ENCODE measurements at places on chromosomes 2 and 18.
A peak's percentile ranks its signal among the peaks of the same experiment; 100 is the strongest.

- H3K27ac ChIP-seq, result no peak overlapping the region
- no peaks in the 10 kb centered on the region for H3K27me3 ChIP-seq
- no peak overlapping the region for H3K4me3 ChIP-seq
- DNase-seq, result no peak
Observed at GRCh38 chr2:3442185-3442584, 62.7 kb downstream of the TRAPPC12 start.

DNA sequence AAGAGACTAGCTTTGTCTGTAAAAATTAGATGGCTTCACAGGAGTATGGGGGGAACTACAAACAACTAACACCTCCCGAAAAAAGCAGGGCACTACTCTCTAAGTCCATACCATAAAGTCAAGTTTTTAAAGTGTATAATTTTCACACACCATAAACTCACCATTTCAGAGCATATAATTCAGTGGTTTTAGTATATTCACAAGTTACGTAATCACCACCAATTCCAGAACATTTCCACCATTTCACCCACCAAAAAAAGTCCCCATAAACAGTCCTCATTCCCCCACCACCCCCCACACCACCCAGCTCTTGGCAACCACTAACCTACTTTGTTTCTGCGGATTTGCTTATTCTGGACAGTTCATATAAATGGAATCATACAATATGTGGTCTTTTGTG lies 33.8 kb downstream of the CFAP36 start:
- no peak for DNase-seq
- H3K36me3 ChIP-seq, result peaks cover 45% of the 10 kb centered on the region
- no peak overlapping the region for H3K4me3 ChIP-seq
- no peak overlapping the region for H3K27ac ChIP-seq

- DNase-seq, result no peak
- H3K27me3 ChIP-seq, result peaks cover 16% of the 10 kb centered on the region
- H3K4me1 ChIP-seq, result no peaks in the 10 kb centered on the region
- H3K4me3 ChIP-seq, result no peak overlapping the region
- H3K27ac ChIP-seq, result no peak overlapping the region
Observed at GRCh38 chr18:21463718-21464117, 136.8 kb downstream of the ESCO1 start.

DNA sequence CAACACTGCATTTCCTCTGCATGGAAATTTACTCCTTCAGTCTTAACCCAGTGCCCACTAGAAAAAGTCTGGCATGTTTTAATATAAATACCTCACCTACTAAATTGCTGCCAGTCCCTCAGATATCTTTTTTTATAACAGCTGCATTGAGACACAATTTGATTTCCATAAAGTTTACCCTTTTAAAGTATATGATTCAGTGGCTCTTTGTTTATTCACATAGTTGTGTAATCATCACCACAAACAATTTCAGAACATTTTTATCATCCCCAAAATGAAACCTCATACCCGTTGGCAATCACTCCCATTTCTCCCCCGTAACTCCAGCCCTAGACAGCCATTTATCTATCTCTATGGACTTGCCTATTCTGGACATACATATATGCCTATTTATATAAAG lies 17.0 kb upstream of the FRZB start:
- no peak for DNase-seq
- no peaks in the 10 kb centered on the region for H3K27me3 ChIP-seq
- no peak overlapping the region for H3K27ac ChIP-seq

GRCh38 chr2:174668075-174668474 lies 70.5 kb upstream of the WIPF1 start:
- peaks cover 40% of the 10 kb centered on the region for H3K4me1 ChIP-seq
- no peak for DNase-seq
- H3K36me3 ChIP-seq, result peaks cover 15% of the 10 kb centered on the region
- H3K27me3 ChIP-seq, result no peaks in the 10 kb centered on the region
- no peak overlapping the region for H3K27ac ChIP-seq
- H3K4me3 ChIP-seq, result no peak overlapping the region

DNA sequence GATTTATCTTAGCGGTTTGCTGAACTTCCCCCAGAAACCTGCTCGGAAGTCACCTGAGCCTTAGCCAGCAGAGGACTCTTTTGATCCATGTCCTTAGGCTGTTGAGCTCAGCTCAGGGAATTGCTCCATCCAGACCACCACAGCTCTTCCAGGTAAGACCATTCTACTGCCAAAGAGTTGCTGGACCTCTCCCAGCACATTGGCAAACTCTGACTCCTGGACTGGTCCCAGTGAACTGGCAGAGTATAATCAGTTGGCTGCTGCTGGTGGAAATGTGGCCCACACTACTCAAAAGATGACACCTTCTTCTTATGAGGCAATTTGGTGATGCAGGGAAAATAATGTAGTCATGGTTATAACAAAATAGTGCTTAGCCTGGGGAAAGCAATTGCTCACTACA lies 308.8 kb upstream of the FIGN start:
- H3K27me3 ChIP-seq, result no peaks in the 10 kb centered on the region
- no peaks in the 10 kb centered on the region for H3K4me1 ChIP-seq
- H3K4me3 ChIP-seq, result no peak overlapping the region
- H3K36me3 ChIP-seq, result no peaks in the 10 kb centered on the region
- DNase-seq, result no peak
- no peak overlapping the region for H3K27ac ChIP-seq

DNA sequence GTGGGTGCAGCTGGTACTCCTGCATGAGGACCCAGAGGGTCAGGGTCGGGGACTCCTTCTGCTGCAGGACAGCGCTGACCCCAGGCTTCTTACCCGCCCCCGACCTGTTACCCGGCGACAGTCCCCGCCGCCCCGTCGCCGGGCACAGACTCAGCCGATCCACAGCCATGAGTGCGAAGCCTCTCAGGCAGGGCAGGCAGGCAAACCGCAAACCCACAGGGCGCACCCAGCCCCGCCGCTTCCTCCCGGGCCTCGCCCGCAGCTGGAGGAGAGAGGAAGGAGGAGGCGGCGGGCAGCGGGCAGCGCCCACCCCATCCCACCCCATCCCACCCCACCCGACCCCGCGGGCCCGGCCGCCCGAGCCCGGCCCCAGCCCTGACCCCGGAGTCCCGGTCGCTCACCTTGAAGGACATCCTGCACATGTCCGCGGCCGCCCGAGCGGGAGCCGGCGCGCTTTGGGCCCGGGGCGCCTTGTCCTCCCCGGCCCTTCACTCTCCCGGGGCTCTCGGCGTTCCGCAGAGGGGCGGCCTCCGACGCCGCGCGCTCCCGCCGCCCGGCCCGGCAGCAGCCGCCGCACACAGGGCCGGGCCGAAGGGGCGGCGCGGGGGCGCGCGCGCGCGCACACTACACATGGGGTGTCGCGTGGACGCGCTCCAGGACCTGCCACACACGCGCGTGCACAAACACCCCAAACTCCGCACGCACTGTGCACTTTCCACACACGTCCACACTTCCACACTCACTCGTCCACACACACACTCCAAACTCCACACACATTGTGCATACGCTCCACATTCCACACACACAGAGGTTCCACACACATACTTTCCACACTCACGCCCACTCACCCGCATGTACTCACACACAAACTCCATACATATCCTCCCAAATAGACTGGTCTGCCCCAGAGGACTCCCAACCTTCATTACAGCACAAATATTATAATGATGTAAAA lies at the start of gene ANKRD29:
ANKRD29 (minus strand) TSS at position 603 of the 955 bp plus-strand sequence; CDS start at position 422, 181 bp downstream.
- peak within 1 kb of the TSS; percentile 87 for H3K27ac ChIP-seq
- H3K36me3 ChIP-seq, result peaks cover 2% of the 10 kb centered on the region
- peaks cover 16% of the 10 kb centered on the region for H3K4me1 ChIP-seq
- H3K4me3 ChIP-seq, result peak within 1 kb of the TSS; percentile 81
- peaks cover 46% of the 10 kb centered on the region for H3K27me3 ChIP-seq

- no peak for DNase-seq
- no peak overlapping the region for H3K27ac ChIP-seq
- H3K4me3 ChIP-seq, result no peak overlapping the region
Observed at GRCh38 chr18:54947091-54947490, 12.2 kb downstream of the CCDC68 start.

GRCh38 chr18:6257950-6258349 lies 156.8 kb downstream of the L3MBTL4 start:
- H3K27ac ChIP-seq, result no peak overlapping the region
- peaks cover 8% of the 10 kb centered on the region for H3K36me3 ChIP-seq
- DNase-seq, result no peak
- H3K27me3 ChIP-seq, result no peaks in the 10 kb centered on the region
- peaks cover 5% of the 10 kb centered on the region for H3K4me1 ChIP-seq

DNA sequence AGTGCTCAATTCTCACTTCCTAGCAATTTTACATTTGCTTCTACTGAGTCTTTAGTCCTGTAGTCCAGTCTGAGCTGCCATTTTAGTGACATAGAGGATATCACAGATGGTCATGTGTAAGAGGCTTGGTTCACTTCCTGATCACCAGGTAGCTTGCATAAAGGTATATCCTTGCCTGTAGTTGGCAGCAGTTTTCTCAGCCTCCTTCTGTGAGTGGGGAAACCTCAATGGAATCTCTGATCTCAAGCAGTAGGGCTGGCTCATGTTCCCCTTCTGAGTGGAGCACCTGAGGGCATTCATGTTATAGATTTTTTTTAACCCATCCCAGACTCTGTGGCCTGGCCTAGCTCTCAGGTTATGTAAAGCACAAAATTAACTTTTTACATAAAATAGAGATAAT lies 278.4 kb downstream of the RDH14 start:
- no peak overlapping the region for H3K4me3 ChIP-seq
- no peak overlapping the region for H3K27ac ChIP-seq
- peaks cover 2% of the 10 kb centered on the region for H3K27me3 ChIP-seq
- H3K4me1 ChIP-seq, result no peaks in the 10 kb centered on the region
- no peak for DNase-seq

GRCh38 chr2:195162918-195163317 lies 494.1 kb upstream of the SLC39A10 start:
- no peaks in the 10 kb centered on the region for H3K36me3 ChIP-seq
- no peak overlapping the region for H3K4me3 ChIP-seq
- DNase-seq, result no peak
- no peaks in the 10 kb centered on the region for H3K4me1 ChIP-seq

Measured in activated naive CD8-positive, alpha-beta T cell treated with anti-CD3 and anti-CD28 coated beads, Interleukin-2, amount 50 U/mL, for 24 hours (primary cell).